Stimulated activated CD8-positive, alpha-beta memory T cell treated with anti-CD3 and anti-CD28 coated beads, Interleukin-15, amount 100 ng/mL, for 24 hours (primary cell): ENCODE measurements at places on chromosomes 5 and 9.
A peak's percentile ranks its signal among the peaks of the same experiment; 100 is the strongest.

DNA sequence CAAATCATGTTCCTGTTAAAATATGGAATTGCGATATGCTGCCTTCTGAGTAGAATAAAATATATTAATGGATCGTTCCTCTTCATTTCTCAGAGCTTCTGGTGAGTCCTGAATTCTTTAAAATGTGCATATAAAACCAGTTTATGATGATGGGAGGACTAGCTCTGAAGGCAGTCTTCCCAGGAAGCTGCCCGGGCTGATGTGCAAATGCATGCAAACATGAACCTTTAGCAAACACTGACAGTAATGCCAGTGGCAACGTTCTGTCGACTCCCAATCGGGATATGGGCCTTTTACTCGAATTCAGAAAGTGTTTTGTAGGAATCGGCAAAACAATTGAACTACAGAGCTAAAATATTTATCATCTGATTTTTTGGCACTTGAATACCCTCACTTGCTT, 93.6 kb downstream of the TLE4 start:
- no peak for DNase-seq

- DNase-seq, result peak; percentile 30
Measured at GRCh38 chr9:116737152-116737546, 50.0 kb downstream of the TRIM32 start.

GRCh38 chr9:72718503-72718902, 197.1 kb downstream of the TMC1 start:
- DNase-seq, result no peak

DNA sequence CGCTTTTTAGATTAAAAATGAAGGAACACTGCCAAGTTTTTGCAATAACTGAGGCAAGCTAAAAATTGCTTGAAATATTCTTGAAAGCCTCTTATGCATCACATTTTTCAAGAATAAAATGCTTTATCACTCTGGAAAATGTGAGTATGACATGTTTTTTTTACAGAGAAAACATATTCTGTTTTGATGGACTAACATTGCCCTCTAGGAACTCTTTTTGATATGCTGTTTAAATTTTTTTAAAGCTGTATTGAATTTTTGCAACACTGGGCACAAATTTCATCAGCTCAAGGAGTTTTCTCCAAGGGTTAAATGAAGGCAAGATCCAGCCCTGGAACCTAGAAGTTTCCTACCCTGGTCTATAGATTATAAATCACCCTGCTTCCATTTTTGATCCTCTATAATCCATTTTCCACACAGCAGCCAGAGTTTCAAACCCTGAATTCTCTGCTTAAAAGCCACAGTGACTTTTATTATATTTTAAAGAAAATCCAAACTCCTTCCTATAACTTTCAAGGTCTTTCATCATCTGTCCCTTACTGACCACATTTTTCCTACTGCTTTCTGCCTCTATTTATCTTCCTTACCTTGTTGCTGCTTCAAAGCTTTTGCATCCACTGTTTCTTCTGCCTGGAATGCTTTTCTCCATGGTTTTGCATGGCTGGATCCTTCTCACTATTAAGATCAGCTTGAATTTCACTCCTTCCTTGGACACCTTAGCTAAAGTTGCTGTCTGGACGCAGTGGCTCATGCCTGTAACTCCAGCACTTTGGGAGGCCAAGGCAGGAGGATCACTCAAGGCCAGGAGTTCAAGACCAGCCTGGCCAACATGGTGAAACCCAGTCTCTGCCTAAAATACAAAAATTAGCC, 60.9 kb downstream of the IL31RA start:
- no peak for DNase-seq

DNA sequence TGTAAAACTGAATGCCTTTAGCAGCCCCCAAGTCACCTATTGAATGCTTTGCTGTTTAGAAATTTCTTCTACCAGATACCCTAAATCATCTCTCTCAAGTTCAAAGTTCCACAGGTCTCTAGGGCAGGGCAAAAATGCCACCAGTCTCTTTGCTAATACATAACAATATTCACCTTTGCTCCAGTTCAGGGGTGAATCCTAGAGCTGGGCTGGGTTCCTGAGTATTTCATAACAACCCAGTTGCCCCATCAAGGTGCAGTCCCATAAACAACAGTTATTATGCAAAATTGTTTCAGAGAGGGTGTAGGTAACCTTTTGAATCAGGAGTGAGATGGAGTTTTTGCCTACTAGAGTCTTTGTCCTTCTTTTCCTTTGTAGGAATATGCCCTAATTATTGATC, 19.0 kb upstream of the C1QTNF3 start:
- no peak for DNase-seq

- no peak for DNase-seq
Measured at GRCh38 chr5:11248966-11249365, 487.9 kb upstream of the DAP start.
